Progenitor cell of endocrine pancreas (in vitro differentiated cells): ENCODE measurements at places on chromosomes 6 and 20. TPM values are rescaled to one million over a fixed set of nuclear protein-coding genes. Genes with fewer than 3 reads are reported as not detected.

Gene ZNF334
- total RNA-seq = 38.0 and 38.7 TPM in 2 replicates

- no peak overlapping the region for H3K4me3 ChIP-seq
- no peak overlapping the region for H3K27ac ChIP-seq
- no peak for DNase-seq
- no peaks in the 10 kb centered on the region for H3K27me3 ChIP-seq
- H3K4me1 ChIP-seq = no peaks in the 10 kb centered on the region
Measured at GRCh38 chr6:112383191-112383590, 36.1 kb downstream of the RFPL4B start.

- no peak for DNase-seq
- H3K4me3 ChIP-seq = no peak overlapping the region
- peaks cover 5% of the 10 kb centered on the region for H3K27me3 ChIP-seq
- peaks cover 5% of the 10 kb centered on the region for H3K4me1 ChIP-seq
Measured at GRCh38 chr6:137709424-137710236, 157.4 kb upstream of the TNFAIP3 start.

DNA sequence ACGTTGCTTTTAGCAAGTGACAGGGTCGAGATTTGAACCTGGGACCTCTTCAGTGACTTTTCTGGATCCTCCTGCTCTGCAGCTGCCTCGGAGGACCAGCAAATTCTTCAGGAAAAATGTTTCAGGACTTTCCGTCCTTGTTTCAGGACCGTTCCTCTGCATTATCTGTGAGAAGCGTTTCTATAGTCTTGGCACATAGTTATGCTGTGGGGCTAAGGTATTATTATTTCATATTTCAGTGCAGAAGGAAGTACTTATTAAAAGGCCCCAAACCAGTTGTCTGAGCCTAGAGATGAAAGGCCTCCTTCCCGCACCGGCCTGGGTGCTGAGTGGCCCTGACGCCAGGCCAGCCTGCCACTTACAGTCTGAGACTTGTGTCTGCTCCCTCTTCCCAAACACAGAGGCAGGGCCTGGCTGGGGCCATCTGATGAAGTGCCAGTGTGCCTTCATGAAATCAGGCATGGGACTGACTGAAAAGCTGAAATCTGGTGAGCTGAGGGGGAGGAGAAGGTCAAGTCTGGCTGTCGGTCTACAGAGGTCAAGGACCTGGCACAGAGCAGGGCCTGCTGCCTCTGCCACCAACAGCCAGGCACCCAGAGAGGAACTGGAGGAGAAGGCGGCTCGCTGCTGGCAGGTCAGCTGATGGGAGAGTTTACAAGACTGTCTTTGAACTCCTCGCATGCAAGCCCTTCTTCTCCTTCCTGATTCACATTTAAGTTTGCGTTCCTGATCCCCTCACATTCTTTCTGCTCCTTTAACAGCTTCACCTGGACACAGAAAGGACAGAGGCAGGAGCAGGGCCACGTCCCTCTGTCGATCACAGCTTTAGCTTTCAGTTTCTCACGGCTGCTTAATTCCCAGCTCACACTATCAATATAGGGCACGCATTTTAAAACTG, 8.9 kb upstream of the QKI start:
- H3K27ac ChIP-seq = peak overlapping the region; percentile 25
- no peak overlapping the region for H3K4me3 ChIP-seq
- H3K4me1 ChIP-seq = peaks cover 5% of the 10 kb centered on the region
- H3K36me3 ChIP-seq = no peaks in the 10 kb centered on the region
- no peak for DNase-seq

Gene NCOA7
- total RNA-seq = 13.6 and 18.0 TPM in 2 replicates

Gene CPNE5
- total RNA-seq = 0.16 and 0.24 TPM in 2 replicates
